ENCODE measurements at places on chromosomes 2 and 18.

DNA sequence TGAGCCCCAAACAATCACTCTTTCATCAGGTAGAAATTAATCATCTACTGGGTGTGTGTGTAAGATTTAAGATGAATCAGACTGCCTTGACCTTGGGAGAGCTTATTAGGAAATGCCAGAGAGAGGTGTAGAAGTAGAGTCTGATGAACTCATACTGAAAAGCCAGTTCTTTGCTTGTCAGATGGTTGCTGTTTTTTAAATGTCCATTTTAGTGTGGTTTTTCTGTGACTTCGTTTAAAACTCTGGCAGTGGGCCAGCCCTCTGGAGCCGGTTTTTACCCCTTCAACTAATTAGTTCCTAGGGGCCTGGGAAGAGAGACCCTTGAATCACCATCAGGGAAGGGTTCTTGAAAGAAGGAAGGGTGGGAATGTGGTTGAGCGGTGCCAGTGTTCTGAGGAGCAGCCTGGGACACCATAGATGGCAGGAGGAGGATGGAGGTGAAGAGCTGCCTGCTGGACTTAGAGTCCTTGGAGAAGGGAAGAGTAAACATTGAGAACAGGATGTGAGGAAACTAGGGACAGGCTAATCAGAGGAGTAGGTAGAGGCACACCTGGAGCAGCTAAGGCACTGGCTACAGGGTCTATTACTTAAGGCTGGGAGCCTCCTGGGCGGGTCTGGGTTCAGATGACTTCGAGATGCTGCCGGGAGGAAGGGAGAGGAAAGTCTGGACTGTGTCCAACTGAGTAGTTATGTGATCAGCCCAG, 66.1 kb downstream of the LRRFIP1 start:
- no peak for DNase-seq

DNA sequence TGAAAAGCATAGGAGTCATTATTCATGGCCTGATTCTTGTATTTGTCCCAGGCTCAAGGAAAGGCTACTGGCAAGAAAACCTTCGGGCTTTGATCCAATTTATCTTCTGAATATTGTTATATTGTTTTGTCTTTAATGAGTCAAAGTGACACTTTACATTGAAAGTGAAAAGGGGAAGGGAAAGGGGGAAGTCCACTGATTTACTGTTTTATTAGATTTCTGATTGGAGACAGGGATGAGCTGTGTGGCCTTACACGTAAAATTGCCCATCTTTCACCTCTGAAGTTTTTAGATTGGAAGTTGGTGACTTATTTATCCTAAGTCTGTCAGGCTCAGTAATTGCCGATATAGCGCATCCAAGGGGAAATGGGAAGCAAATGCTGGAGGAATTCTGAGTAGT, 843.8 kb upstream of the LRRTM1 start:
- DNase-seq: no peak

- no peak for DNase-seq
These were observed 325.3 kb upstream of the HNMT start for GRCh38 chr2:137638932-137639331.

GRCh38 chr18:49521216-49521835, 34.3 kb upstream of the C18orf32 start:
- DNase-seq: no peak

DNA sequence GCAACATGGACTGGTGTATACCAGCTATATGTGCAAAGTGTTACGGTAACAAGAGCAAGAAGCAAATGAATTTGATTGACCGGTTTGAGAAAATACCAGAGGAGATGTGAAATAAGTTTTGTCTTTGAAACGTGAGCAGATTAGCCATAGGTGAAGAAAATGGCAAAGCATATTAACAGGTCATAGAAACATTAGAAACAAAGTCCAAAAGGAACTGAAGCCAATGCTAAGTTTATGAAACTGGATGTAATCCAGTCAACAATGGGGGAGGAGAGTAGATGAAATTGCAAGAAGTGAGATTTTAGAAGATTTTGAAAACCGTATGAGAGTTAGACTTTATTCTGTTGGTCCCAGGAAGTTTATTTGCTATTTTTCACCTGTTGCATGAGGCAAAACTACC, 1315.4 kb upstream of the CHAC2 start:
- DNase-seq: no peak

DNA sequence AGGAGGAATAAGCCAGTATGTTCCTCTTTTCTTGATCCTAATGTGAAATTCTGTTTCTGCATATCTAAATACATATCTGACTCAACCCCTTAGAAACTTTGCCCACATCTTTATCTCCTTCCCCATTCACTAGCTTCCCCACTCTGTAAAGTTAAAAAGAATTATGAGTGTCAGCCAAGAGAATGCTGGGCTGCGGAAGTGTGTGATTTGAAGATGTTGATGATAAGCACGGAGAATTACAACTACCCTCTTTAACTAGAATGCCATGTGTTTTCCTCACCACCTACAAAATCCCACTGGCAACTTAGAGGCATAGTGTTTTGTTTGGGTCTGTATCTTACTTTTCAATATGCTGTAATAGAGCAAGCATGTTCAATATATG, 490.4 kb upstream of the FANCL start:
- no peak for DNase-seq

All from skeletal muscle cell (primary cell).